ENCODE measurements at places on chromosomes 7 and 10.

- DNase-seq = no peak
These were observed 220.9 kb upstream of the MKLN1 start for GRCh38 chr7:131106681-131107336.

- no peak for DNase-seq
These were observed 42.8 kb upstream of the RABGEF1 start for GRCh38 chr7:66697449-66698438.

- DNase-seq = no peak
These were observed 16.4 kb downstream of the GHRHR start for GRCh38 chr7:30980194-30980593.

- no peak for DNase-seq
These were observed 185.8 kb downstream of the CACNB2 start for GRCh38 chr10:18325889-18326531.

GRCh38 chr7:152667958-152668357, 8.0 kb downstream of the XRCC2 start:
- DNase-seq = no peak

GRCh38 chr7:30249986-30250774, 34.2 kb upstream of the ZNRF2 start:
- DNase-seq = no peak

DNA sequence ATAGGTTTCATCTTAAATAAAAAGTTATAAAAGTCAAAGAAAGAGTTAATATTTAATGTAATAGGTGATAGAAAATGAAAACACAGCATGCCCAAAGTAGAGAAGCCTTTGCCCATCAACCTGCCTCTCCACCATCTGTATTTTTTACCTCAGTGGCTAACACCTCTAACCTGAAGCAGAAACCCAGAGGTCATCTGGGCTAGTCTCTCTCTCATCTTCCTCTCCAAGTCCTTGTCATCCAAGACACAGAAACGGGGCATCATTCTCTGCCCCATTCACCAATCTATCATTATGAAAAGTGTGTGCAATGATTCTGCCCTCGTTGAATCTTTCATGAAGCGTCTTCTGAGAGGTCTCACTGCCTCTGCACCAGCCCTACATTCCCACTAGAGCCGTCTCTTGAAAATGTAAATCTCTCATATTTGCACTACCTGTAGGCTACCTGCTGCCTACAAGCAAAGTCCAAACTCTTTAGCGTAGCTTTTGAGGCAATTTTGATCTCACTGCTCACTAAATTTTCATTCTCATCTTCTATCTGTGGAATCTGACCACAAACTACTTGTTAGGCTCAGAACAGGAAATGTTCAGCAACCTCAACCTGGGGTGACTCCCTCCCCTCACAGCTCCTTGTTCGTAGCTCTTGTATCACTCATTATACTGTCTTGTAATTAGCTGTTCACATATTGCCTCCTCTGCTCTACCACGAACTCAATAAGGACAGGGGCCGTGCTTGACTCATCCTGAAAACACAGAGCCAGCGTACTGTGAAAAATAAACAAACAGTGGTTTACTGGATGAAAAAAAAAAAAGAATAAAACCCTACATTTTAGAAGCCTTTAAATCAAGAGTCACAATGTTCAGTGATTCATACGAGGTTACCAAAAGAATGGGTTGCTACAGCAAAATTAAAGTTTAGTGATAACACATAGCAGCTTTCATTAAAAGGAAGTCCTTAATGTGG, 83.1 kb downstream of the CTNNA3 start:
- no peak for DNase-seq

- DNase-seq = no peak
These were observed 21.7 kb upstream of the NOM1 start for GRCh38 chr7:156927571-156928405.

DNA sequence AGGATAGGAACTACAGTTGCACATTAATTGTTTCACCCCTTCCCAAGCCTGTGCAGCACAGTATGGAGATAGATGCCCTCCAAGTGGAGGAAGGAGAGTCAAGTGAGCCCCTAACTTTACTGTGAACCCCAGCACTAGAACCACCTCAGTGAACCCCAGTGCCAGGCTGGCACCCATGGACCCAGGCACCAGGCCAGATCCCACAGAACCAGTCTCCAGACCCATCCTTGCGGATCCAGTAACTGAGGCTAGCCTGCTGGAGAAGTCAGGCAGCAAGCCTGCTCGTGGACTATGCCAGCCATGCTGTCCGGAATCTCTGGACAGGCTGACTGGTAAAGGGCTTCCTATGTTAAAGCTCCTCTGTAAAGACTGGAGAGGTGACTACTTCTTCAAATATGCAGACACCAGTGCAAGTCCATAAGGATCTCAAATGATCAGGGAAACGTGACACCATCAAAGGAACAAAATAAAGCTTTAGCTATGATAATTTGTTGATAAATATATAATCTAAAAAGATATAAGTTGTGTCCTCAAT, 27.7 kb downstream of the SHOC2 start:
- DNase-seq = no peak

GRCh38 chr7:63925262-63925625, 73.4 kb upstream of the ZNF722 start:
- no peak for DNase-seq

GRCh38 chr10:89916468-89917215, 215.3 kb downstream of the KIF20B start:
- no peak for DNase-seq

DNA sequence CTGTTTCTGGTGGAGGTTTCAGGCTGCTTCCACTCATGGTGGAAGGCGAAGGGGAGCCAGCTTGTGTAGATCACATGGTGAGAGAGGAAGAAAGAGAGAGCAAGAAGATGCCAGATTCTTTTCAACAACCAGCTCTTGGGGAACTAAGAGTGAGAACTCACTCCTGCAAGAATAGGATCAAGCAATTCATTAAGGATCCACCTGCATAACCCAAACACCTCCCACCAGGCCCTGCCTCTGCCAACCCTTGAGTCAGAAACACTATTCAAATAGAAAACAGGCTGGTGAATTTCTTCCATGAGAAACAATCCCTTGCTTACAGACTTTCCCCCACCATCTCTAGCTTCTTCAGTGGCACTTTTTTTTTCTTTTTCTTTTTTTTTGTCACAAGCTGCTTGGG, 317.2 kb downstream of the GPR158 start:
- DNase-seq = no peak

DNA sequence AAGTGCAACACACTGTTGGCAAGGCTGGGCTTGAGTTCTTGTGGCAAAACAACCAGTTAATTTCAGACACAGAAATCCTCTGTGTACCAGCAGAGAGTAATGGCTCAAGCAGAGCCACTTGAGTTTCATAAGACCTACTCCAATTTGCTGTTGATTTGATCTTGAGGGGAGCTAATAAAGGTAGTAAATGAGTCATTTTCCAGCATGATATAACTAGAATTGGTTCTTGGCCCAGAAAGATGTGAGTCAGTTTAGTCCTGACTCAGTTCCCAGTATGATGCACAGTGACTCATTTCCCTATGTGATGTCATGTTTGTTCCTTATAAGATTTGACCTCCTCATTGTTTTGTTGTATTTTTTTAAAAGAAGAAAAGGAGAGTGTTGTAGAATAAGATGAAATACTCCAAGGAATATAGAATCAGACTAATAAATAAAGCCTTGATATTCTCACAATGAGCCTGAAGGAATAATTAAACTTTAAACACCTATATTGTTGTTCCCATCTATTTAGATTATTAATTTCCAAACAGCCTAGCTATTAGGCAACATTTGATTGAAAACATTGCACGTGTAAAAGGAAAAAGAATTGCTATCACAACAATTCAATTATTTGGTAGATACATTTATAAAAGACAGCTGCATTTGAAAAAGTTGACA, 186.2 kb downstream of the REEP3 start:
- DNase-seq = no peak

- DNase-seq = no peak
These were observed 138.9 kb downstream of the ADK start for GRCh38 chr10:74289951-74290350.

DNA sequence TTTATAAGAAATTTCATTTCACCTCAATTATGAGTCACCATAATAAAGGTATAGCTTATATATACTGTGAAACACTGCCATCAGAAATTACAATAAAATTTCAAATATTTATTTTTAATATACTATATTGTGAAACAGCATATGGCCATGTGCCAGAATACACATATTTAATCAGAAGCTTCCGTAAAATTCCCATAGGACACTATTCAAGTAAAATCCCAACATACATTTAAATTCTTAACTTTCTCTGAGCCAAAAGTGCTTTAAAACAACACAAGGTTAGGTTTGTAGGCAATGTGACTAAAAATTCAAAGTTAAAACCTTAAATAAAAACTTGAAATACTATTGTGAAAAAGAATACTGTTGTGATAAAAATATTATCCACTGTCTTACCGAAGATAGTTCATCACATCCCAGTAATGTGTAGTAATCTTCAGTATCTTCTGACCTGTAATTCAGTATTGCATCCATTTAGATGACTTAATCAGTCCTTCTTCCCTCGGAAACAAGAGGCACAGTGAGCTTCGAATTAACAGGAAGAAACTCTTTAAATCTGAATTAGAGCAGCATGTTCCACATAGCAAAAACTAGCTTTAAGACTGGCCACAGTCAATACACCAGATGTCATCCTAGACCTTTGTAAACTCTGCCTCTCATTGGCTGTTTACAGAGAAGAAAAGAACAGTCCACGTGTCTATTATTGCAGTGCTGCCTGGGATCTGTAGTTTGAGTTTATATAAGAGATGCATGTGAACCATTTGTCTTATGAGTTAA, at the start of gene DNAJC12:
TSS of gene DNAJC12 (minus strand) at position 648 of the 774 bp plus-strand sequence. CDS start at position 471, 177 bp downstream.
- no peak for DNase-seq

DNA sequence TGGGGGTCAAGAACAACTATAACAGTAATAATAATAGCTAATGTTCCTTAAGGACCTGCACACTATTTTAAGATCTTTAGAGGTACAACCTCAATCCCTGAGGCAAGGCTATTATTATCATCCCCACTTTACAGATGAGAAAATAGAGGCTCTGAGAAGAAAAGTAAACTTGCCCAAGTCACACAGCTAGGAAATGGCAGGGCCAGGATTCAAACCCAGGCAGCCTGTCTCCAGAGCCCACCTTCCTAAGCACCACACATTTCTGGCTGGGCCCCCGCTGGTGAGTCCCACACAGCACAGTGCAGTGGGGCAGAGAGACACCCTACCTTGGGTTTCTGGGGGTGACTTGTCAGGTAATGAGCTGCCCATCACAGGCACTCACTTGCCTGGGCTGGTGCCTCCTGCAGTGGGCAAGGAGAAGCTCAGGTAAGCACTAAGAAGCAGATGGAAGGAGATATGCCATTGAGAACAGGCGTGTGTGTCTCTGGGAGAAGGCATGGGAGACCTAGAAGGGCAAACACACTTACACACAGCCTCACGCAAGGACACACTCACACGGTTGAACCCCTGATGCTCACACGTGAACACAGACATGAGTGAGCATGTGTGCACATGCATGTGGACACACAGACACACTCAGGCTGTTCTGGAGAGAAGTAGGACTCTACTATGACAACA, 104.4 kb upstream of the ZMIZ1 start:
- DNase-seq = no peak

DNA sequence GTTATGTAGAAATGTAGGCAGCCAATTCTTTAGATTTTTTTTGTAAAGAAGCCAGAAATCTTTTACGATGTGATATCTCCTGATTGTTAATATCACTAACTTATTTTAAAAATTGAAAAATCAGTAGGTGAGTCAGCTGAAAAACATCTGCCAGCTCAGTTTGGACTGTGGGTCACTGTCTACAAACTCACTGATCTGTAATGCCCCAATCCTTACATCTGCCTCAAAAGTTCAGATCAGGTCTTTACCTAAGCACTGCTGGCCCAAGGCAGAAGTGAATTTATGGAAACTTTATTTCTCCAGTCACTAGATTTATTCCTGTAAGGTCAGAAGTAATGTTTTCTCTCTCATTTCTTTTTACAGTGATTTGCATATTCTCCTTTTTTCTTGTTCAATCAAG, 31.0 kb upstream of the FAM13C start:
- no peak for DNase-seq

DNA sequence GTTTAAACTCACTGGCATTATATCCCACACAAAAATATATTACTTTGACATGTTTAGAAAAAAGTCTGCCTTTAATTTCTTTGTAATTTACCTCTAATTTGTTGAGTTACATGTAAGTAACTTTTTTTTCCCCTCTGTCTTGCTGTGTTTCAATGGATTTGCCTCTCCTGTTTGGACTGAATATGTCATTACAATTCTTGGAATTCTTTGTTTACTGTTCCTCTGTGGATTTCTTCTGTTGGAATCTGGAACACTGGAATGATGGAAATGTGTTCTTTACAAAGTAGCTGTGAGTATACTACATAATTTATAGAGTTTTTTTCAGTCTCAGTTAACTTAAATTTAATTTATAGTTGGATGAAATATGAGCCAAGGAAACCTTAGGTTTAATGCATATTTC, 30.4 kb downstream of the SEPTIN7 start:
- no peak for DNase-seq

DNA sequence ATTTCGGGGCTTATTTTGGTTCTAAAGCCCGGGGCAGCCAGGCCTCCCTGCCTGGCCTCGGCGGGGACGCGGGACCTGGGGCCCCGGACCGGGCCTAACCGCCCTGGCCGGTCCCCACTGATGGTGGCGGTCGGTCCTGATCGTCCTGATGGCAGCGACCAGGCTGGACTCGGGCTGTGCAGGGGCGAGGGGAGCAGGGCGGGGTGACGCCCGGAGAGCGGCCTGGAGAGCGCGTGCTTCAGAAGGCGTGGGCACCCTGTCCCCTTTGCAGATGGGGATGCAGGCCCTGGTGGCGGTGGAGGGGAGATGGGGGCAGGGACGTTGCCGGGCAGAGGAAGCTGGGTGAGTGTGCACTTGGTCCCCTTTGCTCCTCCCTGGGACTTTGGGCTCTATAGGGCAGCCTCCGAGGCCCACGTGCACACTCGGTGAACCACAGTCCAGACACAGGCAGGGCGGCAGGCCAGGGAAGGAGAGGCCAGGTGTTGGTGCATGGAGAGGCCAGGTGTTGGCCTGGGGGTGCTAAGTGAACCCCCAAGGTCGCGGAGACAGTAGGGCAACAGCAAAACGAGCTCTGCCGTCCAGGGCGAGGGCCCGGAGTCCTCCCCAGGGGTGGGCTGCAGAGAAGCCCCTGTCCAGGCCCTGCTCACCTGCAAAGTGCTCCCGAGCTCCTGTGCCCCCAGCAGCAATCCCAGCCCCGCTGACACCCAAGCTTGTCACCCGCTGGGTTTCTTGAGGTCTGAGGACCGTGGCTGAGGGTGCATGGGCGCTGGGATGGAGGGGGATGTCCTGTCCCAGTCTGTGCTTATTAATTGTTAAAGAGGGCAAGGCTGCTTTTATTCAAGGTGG, 42.4 kb upstream of the FAM20C start:
- peak; percentile 15 for DNase-seq

- DNase-seq = no peak
These were observed 93.4 kb upstream of the FGL2 start for GRCh38 chr7:77293046-77293445.

DNA sequence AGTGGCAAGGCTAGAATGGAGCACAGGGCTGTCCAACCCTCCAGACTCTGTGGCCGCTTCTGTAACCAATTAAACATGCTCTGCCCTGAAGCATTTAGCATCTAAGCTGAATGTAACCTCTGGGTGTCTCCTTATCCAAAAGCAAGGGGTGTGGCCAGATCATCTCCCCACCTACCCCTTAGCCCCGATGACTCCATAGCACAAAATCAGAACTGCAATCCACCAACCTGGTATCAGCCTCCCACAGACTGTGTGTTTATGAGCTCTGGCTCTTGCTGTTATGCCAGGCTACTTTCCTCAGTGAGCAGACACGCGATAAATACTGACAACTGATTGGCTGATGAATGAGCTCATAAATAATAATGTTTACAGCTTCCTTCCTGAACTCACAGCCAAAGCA, 3.2 kb downstream of the FRMD4A start:
- DNase-seq = no peak

- DNase-seq = no peak
These were observed 35.2 kb upstream of the NUB1 start for GRCh38 chr7:151306374-151306773.

- DNase-seq = no peak
These were observed 75.0 kb downstream of the VPS50 start for GRCh38 chr7:93307131-93307660.
